ENCODE measurements at places on chromosomes 13 and 19. TPM values are rescaled to one million over a fixed set of nuclear protein-coding genes. Genes with fewer than 3 reads are reported as not detected.

Gene TTC9B
- not detected for total RNA-seq

Gene COX6B2
- total RNA-seq: not detected

Gene NRTN
- 3.3 TPM for total RNA-seq

Gene PSG1
- not detected for total RNA-seq

GRCh38 chr13:61111529-61111928 is 304.1 kb downstream of the PCDH20 start:
- DNase-seq: no peak

- no peak for DNase-seq
Observed at GRCh38 chr19:29623726-29624488, 17.8 kb downstream of the POP4 start.

- DNase-seq: no peak
Observed at GRCh38 chr13:51800486-51800885, 3.5 kb downstream of the DHRS12 start.

All from lung (tissue), 17 donors.